HAP-1 (cell line): ENCODE measurements at places on chromosomes 6 and 20.

DNA sequence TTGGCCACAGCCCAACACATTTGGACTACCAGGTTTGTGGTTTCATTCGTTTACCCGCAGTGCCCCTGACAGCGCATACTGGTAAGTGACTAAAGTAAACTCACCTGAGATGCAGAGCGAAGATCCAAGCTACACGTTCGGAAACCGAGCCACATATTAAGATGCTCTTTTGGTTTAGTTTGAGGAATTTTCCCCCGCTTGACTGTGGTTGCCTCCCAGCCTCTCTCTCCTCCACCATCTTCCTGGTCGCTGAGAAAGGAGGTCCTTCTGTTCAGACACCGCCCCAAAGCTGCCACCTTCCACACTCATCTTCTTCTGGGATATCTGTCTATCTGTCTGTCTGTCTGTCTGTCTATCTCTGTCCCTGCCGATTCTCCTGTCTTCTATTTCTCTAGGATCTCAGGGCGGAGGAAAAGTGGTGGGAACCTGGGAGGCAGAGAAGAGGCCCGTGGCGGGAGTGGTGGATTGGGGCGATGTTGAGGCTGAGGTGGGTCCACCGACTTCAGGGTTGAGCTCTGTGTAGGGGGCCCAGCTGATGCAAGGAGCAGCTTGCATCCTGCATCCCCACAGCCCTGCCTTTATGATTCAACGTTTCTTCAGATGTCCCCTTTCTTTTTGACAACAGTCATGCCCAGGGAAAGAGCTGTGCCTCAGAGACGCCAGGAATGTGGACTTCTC lies 196.9 kb upstream of the ZNF184 start:
- DNase-seq = no peak

DNA sequence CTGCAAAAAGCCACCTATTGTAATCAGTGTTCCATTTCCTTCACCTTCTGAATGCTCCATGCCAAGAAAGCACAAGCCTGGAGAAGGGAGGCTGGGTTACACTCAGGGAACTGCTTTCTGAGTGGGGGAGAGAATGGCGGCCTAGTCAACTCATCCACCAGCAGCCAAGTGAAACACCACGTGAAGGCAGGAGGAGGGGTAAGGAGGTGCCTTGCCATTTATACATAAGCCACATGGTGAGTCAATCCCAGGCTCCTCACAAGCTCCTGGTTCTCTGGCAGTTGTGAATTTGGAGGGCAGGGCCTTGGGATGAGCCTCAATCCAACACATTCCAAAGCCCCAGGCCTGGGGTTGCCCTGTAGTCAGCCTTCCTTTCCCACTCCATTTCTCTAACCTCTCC lies 149.4 kb downstream of the CD24 start:
- DNase-seq = no peak

DNA sequence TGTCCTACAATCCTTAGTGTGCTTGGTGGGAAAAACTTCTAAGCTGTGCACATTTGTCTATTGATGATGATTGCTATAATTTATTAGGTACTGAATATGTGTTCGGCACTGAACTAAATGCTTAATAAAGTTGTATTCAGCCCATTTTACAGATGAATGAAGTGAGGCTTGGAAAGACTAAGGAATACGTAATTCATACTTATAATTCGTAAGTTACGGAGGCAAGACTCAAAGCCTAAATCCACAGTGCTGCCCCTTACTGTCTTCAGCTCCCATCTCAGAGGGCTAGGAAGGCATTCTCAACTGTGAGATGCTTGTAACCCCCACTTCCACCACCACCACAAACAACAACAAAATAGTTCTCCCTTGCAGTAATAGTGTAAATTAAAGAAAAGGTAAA lies 171.3 kb downstream of the HS3ST5 start:
- no peak for DNase-seq

- DNase-seq = no peak
Measured at GRCh38 chr20:58746620-58747019, 54.0 kb downstream of the NPEPL1 start.

- DNase-seq = peak; percentile 21
Measured at GRCh38 chr6:50655848-50656453, 57.4 kb upstream of the TFAP2D start.

GRCh38 chr6:30074331-30075093 lies 1.1 kb downstream of the RNF39 start:
- no peak for DNase-seq

DNA sequence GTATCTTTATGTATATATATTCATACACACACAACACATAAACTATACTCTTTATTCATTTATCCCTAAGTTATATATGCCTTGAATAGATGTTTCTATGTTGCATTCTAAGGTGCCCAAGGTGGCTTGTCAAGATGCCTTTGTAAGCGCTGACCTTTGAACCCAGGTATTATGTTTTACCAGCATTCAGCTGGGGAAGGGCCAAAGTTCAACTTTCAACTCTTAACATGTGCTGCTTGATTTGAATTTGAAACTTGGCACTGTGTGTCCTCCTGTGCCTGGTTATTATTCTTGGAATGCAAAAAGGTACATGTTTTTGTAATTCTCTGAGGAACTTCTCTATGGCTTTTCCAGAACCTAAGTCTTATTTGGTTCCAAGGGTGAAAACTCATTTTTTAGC lies 146.5 kb downstream of the EDN1 start:
- no peak for DNase-seq
